ENCODE measurements at places on chromosomes 6 and 20.

DNA sequence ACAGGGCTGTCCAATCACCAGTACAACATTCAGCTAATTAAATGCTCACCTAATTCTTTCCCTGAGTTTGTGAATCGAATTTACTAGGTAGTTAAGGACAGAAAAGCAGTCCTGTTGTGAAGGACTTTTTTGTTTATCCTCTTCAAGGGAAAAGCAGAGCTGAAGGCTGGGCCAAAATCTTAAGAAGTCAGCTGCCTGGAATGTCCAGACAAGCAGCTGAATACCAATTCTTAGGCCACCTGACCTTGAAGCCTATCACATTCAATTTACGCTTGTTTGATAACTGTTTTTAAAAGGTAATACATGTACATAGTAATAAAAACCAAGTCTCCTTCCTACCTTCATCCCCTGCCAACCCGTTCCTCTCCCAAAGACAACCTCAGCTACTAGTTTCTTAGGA lies 56.4 kb downstream of the UQCC1 start:
- peak; percentile 40 for DNase-seq

GRCh38 chr6:27720607-27721580 lies 191.3 kb downstream of the OR2B2 start:
- peak; percentile 39 for DNase-seq

- no peak for DNase-seq
These were observed 21.3 kb downstream of the PRR18 start for GRCh38 chr6:166286839-166287271.

DNA sequence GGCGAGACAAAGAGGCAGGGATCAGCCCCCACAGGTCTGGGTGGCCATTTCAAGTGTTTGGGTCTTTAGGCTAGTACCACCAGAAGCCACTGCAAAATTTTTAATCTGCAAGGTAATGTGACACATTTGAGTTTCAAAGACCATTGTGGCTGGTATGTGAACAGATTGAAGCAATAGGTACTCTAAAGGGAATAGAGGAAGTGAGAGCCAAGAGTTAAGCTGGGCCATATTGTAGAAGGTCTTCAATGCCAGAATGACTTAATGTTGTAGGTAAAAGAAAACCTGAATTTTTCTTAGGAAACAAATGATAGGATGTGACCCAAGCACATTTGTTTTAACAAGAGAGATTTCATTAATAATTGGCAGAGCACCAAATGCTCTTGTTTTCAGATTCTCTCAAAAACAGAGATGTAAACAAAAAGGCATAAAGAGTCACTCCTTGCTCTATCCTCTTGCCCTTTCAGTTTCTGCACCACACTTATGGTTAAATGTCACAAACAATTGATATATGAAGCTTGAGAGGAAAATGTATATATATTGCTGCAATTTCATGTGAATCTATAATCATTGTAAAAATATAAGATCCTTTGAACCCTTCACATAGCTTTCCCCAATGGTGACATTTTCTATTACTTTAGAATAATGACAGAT lies 307.1 kb upstream of the PLN start:
- DNase-seq = no peak

DNA sequence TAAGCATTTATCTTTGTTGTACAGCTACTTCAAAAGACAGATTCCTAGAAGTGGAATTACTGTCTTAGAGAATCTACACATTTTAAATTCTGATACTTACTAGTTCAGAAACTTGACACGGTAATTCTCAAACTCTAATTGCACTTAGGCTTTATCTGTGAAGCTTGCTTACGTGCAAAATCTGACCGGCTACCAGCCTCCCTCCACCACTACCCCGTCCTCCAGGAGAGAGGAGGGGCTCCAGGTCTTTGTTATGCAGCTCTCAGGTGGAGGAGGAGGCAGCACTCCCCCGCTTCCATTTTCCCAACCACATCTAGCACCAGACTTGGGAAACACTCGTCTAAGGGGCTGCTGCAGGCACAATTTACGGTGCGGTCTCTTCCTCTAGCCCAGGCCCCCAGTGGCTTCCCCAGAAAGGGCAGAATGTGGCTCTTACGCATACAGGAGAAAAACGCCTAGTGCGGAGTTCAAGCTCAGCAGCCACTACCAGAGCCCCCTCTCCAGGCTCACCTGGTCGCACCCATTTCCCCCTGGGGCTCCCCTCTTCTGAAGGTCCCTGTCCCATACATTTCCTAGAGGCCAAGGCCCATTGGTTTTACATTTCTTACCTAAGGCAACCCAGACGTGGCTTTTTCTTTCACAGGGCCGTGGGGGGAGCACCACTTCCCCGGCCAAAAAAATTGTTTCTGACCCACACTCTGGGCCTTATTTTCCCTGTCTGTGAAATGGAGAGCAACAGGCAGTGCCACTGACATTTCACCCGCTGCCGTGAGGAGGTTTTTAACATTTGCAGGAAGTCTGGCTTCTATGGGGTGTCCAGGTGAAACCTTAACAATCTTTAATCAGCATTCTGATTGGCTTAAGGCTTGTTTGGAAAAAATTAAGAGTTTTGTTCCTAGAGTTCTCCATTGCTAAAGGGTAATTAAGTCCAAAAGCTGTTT lies 1.6 kb upstream of the TGIF2 start:
- no peak for DNase-seq

- DNase-seq = no peak
These were observed 268.2 kb downstream of the SAMD5 start for GRCh38 chr6:147776631-147777213.

DNA sequence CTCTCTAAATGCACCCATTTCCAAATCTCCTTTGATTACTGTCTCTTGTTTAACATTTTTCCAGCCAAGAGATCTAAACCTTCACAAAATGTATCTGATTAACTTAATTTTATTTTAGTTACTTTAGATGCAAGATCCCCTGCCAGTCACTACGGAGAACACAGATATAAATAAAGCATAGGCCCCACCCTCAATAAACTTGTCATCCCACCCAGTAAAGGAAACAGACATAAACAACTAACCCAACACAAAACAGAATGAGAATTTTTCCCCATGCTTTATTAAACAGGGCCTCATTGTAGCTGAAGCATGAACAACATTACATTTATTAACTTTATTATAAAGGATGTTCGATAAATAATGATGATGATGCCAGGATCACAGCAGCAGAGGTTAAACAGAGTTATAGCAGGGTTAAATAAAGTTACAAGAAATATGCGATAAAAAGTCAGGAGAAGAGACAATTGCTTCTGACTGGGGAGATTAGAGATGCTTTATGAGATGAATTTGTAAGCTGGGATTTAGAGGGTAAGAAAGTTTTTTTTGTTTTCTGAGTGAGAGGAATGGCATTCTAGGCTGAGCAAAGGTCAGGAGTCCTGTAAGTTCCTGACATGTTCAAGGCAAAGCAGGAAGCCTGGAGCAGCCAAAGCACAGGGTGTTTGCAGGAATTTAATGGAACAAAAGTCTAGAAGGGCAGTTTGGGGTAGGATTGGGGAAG lies 41.1 kb downstream of the TFAP2A start:
- DNase-seq = no peak
